ENCODE measurements at places on chromosomes 6 and 20. TPM values are rescaled to one million over a fixed set of nuclear protein-coding genes. Genes with fewer than 3 reads are reported as not detected.

Gene HECA
- 54.2 TPM for total RNA-seq

Gene SEL1L2
- 0.43 TPM for total RNA-seq

- no peak for DNase-seq
Observed at GRCh38 chr20:49878977-49879376, 36.4 kb downstream of the SPATA2 start.

- DNase-seq = peak; percentile 36
Observed at GRCh38 chr20:1619861-1620444, at the start of gene SIRPB1. Gene SIRPB1 (minus strand): TSS chr20:1620009. CDS start chr20:1619944, 65 bp downstream.

- no peak for DNase-seq
Observed at GRCh38 chr6:97109444-97109843, 173.6 kb downstream of the MMS22L start.

Data from Right ventricle myocardium superior (tissue), 1 donor.